ENCODE measurements at places on chromosomes 11 and 22.

- DNase-seq: no peak
Observed at GRCh38 chr22:32764330-32765131, 37.0 kb upstream of the TIMP3 start.

GRCh38 chr11:114615448-114616361 is 20.1 kb upstream of the NXPE4 start:
- no peak for DNase-seq

- DNase-seq: no peak
Observed at GRCh38 chr11:79396001-79396400, 44.8 kb downstream of the TENM4 start.

DNA sequence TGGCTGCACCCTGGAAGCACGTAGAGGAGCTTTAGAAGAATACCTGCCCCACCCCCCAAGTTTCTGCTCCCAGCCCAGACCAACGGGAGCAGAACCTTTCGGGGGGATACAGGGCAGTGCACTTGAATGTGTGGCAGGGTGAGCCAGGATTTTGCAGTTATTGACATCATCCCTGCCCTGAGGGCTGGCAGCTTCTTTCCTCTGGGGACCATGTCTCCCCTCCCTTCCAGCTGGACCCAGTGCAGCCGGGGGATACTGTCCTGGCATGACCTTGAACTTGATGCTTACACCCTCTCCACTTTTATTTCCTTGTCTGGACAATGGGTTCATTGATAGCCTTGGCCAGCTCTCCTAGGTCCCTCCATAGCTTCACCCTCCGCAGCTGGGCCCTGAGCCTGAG is 4.1 kb upstream of the CABP7 start:
- no peak for DNase-seq

- no peak for DNase-seq
Observed at GRCh38 chr11:122696662-122697061, 41.1 kb downstream of the UBASH3B start.
